ENCODE measurements at places on chromosomes 13 and 19. TPM values are rescaled to one million over a fixed set of nuclear protein-coding genes. Genes with fewer than 3 reads are reported as not detected.

GRCh38 chr19:41226874-41227390, 7.9 kb downstream of the AXL start:
- DNase-seq: no peak

GRCh38 chr13:99969453-99969918, 2.1 kb downstream of the ZIC5 start:
- DNase-seq: no peak

GRCh38 chr13:54845351-54845965, 1816.8 kb downstream of the OLFM4 start:
- DNase-seq: no peak

- DNase-seq: peak; percentile 56
These were observed 7.2 kb downstream of the RPL36 start for GRCh38 chr19:5697022-5697889.

DNA sequence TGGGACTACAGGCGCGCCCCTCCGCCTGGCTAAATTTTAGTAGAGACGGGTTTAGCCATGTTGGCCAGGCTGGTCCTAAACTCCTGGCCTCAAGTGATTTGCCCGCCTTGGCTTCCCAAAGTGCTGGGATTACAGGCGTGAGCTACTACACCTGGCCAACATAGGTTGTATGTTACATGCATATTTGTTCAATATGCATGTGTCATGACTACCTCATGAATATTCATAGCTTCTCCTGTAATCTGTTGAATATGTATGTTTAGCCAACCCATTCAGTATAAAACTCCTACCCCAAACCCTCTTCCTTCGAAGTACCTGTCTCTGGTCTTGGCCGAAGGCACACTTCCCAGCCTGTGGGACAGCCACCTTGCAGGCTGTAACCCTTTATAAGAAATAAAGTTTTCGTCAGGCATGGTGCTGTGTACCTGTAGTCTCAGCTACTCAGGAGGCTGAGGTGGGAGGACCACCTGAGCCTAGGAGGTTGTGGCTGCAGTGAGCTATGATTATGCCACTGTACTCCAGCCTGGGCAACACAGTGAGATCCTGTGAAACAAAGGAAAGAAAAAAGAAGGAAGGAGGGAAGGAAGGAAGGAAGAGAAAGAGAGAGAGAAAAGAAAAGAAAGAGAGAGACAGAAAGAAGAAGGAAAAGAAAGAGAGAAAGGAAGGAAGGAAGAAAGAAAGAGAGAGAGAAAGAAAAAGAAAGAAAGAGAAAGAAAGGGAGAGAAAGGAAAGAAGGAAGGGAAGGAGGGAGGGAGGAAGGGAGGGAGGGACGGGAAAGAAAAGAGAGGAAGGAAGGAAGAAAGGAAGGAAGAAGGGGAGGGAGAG, 29.3 kb downstream of the GPR42 start:
- DNase-seq: no peak

DNA sequence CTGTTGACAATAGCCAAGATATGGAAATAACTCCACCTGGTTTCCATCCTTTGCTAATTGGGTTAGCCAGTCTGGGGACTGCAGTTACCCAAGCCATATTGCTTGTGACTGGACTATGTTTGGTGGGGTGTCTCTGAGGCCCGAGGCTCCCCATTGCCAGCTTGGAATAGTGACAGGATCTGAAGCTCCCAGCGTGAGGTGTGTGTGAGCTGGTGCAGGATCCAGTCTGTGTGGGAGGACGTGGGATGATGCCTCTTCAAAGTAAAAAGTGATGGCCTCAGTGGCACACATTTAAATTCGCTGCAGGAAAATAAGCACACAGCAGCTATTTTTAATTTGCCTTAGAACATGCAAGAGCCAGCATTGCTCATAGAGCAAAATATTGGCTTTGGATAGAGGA, 75.0 kb downstream of the TEX26 start:
- DNase-seq: peak; percentile 14

GRCh38 chr13:43057653-43058317, 34.4 kb downstream of the DNAJC15 start:
- DNase-seq: peak; percentile 71

DNA sequence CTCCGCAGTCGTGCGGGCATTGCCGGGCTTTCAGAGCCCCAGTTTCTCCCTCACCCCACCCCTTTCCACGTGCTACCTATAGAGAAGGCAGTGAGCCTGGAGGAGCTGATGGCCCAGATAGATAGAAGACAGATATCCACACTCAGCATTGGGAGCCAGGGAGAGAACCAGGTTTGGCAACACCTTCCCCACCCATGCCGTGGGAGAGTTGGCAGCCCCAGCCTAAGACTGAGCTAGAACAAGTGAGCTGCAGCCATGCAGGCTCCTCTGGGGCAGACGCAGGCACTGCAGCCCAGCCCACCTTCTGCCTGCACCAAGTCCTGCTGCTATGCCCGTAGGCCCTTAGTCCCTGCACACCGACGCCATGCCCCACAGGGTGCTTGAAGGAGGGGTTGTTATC, 10.3 kb upstream of the KRTDAP start:
- DNase-seq: no peak

- no peak for DNase-seq
These were observed 698.8 kb downstream of the DIAPH3 start for GRCh38 chr13:59464926-59465325.

DNA sequence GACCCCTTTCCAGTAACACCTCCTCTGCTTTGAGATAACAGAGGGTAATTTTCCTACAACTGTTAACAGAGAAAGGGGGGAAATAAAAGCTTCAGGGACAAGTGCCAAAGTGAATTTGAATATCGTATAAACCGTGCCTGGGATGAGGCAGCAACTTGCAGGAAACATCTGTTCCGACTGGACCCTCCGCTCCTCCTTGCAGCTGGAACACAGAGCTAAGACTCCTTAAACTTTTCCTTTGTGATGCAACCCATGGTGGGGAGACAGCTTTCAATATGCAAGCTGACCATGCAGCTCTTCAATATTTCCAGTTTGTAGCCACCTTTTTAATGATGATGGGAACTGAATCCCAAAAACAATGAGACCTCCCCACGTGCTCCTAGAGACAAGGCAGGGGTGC, 432.6 kb downstream of the ZNF536 start:
- no peak for DNase-seq

Gene ATP4B
- not detected for total RNA-seq

Gene VSIG10L
- 11.5 TPM for total RNA-seq

Gene RPS15
- total RNA-seq: 1,321 TPM

Gene KCTD4
- total RNA-seq: not detected

All from endodermal cell (in vitro differentiated cells).